Thyroid gland (tissue), 4 donors: ENCODE measurements at places on chromosomes 2 and 18.

DNA sequence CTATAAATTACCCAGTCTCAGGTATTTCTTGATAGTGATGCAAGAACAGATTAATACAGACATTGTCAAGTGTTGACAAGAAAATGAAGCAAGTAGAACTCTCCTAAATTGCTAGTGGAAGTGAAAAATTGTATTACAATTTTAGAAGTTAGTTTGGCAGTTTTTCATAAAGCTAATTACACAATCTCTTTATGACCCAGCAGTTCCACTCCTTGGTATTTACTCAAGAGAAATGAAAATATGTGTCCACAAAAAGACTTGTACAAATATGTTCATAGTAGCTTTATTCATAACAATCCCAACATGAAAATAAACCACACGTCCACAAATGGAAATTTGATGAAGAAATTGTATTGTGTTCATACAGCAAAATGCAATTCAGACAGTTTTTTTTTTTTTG lies 49.4 kb downstream of the PDE1A start:
- DNase-seq, result no peak

- no peak for DNase-seq
These were observed 49.3 kb downstream of the SP110 start for GRCh38 chr2:230170532-230170931.

DNA sequence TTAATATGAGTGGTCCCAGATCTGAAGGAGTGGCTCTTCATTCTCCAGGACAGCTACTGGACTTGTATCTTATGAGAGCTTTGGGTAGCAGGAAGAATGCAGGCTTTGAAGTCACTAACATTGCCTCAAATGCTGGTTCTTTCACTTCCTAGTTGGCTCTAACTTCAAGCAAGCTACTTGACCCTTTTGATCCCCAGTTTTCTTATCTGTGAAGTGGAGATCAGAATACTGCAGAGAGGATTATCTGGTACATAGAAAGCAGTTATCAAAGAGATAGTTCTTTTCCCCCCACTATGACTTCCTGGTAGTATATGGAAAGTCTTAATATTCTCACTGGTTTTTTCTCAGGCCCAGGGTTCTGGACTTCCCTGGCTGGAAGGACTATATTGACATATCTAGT lies 3.4 kb upstream of the PLCL1 start:
- DNase-seq, result no peak

- DNase-seq, result no peak
These were observed 106.8 kb downstream of the ZNF519 start for GRCh38 chr18:14025306-14025940.

- DNase-seq, result no peak
These were observed 17.7 kb downstream of the COL5A2 start for GRCh38 chr2:189161894-189162293.

GRCh38 chr2:66541646-66542045 lies 106.7 kb downstream of the MEIS1 start:
- no peak for DNase-seq

DNA sequence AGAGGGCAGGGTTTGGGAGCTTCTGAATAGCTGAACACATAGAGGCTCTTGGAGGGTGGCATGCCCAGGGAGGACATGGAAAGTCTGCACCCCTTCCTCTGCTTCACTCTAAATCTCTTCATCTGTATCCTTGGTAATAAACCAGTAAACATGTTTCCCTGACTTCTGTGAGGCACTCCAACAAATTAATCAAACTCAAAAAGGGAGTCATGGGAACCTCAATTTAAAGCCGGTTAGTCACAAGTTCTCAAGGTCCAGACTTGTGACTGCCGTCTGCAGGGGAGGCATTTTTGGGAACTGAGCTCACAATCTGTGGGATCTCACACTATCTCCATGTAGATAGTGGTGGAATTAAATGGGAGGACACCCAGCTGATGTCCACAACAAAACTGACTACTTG lies 33.1 kb upstream of the STON1 start:
- no peak for DNase-seq

GRCh38 chr18:76131738-76132137 lies 363.3 kb downstream of the ZNF516 start:
- no peak for DNase-seq

GRCh38 chr2:177078416-177078815 lies 134.2 kb upstream of the HNRNPA3 start:
- peak; percentile 37 for DNase-seq

DNA sequence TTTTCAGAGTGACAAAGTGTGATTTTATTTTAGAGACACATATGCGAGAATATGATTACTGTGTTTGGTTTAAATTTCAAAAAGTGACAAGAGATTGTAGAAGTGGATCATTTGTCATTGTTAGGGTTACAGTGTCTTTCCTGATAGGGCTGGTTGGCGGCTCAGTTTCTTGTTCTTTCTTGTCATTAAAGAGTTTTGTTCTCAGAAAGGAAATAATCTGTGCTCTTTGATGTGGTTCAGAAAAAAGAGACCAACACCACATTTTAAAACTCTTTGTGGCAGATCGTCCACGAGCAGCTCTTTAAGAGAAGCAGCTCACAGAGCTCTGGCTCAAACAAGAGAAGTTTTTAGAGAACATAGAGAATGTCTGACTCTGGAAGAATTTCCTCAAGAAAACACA lies 45.6 kb upstream of the ZNF532 start:
- no peak for DNase-seq

GRCh38 chr2:190119923-190120590 lies 57.5 kb upstream of the MSTN start:
- no peak for DNase-seq

DNA sequence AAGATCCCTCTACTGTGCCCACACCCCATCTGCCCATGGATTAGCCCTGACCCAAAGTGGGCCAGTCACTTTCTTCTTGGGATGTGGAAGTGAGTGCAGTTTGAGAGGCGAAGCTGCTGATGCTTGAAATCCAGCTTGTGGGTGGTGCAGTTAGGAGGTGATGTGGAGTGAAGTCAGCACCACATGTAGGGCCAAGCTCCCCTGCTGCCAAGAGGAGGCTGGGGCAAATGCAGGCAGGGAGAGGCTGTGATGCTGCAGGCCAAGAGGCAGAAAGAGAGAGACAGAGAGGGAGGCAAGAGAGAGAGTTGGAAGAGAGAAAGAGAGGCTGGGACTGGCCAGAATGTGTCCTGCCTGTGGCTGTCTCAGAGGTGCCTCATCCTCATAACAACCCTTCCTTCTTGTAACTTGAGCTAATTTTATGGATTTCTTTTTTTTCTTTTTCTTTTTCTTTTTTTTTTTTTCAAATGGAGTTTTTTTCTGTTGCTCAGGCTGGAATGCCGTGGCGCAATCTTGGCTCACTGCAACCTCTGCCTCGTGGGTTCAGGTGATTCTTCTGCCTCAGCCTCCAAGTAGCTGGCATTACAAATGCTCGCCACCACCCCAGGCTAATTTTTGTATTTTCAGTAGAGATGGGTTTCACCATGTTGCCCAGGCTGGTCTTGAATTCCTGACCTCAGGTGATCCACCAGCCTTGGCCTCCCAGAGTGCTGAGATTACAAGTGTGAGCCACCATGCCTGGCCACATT lies 35.3 kb upstream of the CAB39 start:
- DNase-seq, result no peak

DNA sequence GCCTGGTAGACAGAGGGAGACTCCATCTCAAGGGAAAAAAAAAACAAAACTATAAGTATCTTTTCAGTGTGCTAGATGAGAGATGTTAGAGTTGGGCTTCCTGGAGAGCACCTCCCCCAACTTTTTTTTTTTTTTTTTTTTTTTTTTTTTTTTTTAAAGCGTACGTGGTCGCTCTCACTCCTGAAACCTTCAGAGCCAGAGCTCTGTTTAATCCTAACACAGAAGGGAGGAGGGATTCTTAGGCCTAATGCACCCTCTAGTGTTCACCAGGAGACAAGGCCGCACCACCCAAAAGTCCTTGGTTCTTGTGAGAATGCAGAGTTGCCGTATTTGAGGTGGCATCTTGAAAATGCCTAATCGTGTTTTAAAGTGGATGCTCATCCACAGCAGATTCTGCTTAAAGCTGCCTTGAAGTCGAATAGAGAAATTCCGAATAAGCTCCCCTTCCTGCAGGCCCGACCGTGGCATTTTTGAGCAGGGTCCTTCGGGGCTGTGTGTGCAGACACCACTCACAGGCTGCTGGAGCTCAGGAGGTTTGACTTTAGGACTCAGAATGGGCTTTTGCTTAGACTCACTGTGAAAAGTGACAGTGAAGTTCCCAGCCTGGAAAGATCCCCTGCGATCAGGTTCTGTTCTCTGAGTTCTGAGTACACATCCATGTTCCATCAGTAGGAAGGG lies 252.6 kb downstream of the AGAP1 start:
- peak; percentile 66 for DNase-seq

- DNase-seq, result no peak
These were observed 231.3 kb downstream of the HDAC4 start for GRCh38 chr2:239169311-239170048.

- DNase-seq, result no peak
These were observed 205.5 kb upstream of the REV1 start for GRCh38 chr2:99695130-99695943.

GRCh38 chr2:151197184-151198108 lies 64.2 kb downstream of the RBM43 start:
- no peak for DNase-seq

DNA sequence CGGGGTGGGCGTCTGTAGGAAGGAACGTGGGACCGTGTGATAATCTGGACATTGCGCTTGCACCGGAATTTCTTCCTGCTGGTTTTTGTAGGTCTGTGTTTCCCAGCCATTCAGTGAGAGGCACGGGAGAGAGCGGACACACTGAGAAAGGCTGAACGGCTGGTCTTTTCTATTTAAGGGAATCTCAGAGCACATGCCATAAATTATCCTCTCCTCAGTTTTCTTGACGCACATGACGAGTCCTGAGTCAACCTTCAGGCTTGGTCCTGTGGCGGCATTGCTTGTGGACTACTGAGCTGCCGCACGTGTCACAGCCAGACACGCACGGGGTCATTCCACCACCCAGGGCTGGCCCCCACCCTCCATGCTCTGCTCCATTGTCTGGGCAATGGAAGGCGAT lies 519.3 kb upstream of the ID2 start:
- no peak for DNase-seq

DNA sequence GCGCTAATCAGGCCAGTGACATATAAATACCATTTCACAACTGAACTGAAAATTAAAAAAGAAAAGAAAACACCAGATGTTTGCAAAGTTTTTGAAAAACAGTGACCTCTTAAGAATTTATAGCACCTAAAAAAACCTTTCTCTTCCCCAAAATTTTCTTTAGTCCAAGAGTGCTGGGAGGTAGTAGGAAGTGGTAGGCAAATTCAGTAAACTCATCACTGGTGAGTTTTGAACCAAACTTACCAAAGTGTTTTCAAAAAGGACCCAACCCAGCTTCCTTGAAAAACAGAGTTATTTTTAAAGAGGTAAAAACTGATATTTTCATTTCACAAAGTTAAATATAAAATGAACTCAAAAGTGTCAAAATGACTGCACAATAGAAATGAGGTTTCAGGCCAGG lies 90.4 kb downstream of the TMEM247 start:
- no peak for DNase-seq

DNA sequence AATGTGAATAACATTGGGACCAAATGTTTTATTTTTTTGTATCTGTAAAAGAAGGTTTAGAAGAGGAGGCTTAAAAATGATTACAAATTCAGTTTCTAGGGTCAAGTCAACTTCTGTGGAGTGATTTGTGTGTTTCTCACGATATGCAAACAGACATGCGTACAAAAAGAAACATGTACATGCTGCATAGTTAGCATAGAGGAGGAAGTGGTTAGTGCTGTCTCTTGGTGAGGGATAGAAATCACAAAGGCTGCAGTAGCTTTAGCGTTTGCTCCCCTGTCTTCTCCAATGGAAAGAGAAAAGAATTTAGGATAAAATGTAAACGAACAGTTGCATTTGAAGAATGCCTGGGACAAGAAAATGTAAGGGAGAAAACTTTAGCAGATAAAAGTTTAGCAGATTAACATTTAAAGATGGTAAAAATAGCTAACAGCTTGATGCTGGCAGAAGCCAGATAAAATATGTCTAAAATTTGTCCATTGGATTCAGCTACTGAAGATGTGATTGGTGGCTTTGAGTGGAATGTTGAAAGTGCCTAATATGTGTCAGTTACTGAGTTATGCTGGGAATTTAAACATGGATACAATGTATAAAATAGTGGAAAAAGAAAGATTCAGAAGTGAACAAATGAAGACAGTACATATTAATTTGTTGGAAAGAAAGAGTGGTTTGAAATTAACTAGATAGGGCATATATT lies 44.9 kb downstream of the MALT1 start:
- DNase-seq, result no peak

GRCh38 chr2:70141212-70141901 lies 49.5 kb downstream of the C2orf42 start:
- peak; percentile 90 for DNase-seq

- no peak for DNase-seq
These were observed 10.6 kb downstream of the PLCD4 start for GRCh38 chr2:218618102-218618860.

DNA sequence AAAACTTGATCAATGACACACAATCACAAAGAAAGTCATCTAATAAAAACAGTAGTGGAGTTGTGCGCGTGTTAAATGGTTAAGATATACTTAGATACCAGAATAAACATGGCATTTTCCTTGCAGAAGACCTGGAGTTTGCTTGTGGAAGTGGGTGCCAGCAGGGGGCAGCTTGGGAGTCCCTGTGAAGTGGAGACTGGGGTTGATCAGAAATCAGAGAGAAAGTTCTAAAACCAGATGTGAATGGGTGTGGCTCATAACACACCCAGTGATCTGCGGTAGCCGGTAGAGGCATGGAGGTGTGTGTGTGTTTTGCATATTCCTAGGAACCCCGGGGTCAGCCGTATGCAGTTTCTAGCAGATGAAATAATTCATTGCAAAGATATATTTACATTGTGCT lies 300.1 kb upstream of the TRIB2 start:
- peak; percentile 56 for DNase-seq

DNA sequence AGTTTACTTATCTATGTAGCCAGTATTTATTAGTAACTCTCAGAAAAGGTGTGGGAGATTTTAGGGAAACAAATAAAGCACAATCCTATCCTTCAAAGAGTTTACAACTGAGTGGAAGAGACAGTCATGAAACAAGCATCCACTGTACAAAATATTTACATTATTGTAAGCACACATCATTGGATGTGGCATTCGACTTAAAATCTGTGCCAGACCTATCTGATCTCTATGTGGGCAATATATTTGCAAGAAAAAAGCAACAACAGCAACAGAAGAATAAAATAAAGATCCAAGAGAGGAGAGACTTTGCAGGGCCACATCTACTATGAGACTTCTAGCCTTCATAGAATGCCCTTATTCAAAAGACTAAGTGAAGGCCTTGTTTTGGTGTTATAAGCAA lies 882.1 kb upstream of the PIK3C3 start:
- no peak for DNase-seq
